IgD-negative memory B cell (primary cell): ENCODE measurements at places on chromosomes 7 and 10. TPM values are rescaled to one million over a fixed set of nuclear protein-coding genes. Genes with fewer than 3 reads are reported as not detected.

The IL2RA gene
- 27.2 TPM for polyA plus RNA-seq

The GPR15LG gene
- polyA plus RNA-seq = not detected

The CALHM1 gene
- 1.4 TPM for polyA plus RNA-seq

The VPS37D gene
- 0.39 TPM for polyA plus RNA-seq

The KLLN gene
- polyA plus RNA-seq = 0.25 TPM

The PRLHR gene
- polyA plus RNA-seq = not detected

The ERVW-1 gene
- polyA plus RNA-seq = 0.06 TPM

The GNAT3 gene
- polyA plus RNA-seq = not detected

The NKX6-2 gene
- polyA plus RNA-seq = not detected

The SFR1 gene
- polyA plus RNA-seq = 12.4 TPM

The PAXIP1 gene
- 2.9 TPM for polyA plus RNA-seq

The FOXI2 gene
- not detected for polyA plus RNA-seq

The NPC1L1 gene
- not detected for polyA plus RNA-seq

The LRGUK gene
- polyA plus RNA-seq = 0.08 TPM

The FZD8 gene
- not detected for polyA plus RNA-seq

The TMEM229A gene
- not detected for polyA plus RNA-seq

The GARIN1A gene
- polyA plus RNA-seq = 0.10 TPM

The PPP1R17 gene
- not detected for polyA plus RNA-seq

The CRYGN gene
- polyA plus RNA-seq = not detected

The LLCFC1 gene
- polyA plus RNA-seq = not detected

The ATOH7 gene
- polyA plus RNA-seq = not detected

The ACSM6 gene
- polyA plus RNA-seq = not detected

The ADAMTS14 gene
- not detected for polyA plus RNA-seq

The PRSS37 gene
- polyA plus RNA-seq = not detected
